Activated CD8-positive, alpha-beta T cell treated with anti-CD3 and anti-CD28 coated beads for 36 hours (primary cell): ENCODE measurements at places on chromosomes 1 and 21. TPM values are rescaled to one million over a fixed set of nuclear protein-coding genes. Genes with fewer than 3 reads are reported as not detected.
A peak's percentile ranks its signal among the peaks of the same experiment; 100 is the strongest.

Gene MIXL1
- not detected for total RNA-seq

DNA sequence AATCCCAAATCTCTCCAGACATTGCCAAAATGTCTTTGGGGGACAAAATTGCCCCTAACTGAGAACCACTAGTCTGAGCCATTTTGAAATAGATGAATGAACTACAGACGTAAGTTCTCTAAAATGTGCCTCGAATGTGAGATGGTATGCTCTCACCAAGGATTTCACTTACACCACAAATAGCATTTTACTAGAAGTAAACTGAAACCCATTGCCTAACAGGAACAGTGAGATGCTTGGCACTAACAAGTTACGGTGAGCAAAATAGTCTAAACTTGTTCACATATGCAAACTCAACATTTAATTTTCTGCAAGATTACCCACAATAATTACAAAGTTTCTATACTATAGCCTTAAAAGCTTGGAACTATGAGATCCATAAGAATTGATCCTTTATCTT, 343.6 kb upstream of the ESRRG start:
- DNase-seq = no peak
- H3K27me3 ChIP-seq = no peaks in the 10 kb centered on the region
- no peaks in the 10 kb centered on the region for H3K36me3 ChIP-seq
- no peak overlapping the region for H3K27ac ChIP-seq
- no peak overlapping the region for H3K4me3 ChIP-seq

DNA sequence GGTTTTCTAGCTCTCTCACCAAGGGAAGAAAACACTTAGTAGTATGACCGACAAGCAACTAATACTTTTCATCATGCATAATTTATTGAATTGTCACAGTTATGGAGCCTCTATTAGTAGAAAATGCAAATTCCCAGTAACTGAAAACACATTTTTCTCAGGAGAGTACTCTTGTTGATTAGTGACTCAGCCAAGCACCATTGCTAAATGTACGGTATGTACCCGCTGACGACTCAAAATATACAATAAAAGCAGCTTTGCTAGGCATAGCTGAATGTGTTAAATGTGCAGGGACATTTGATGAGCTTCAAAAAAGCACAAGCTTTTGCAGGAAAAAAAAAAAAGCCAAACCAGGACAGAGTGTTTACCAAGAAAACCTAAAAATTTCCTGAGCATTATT, 63.9 kb downstream of the WDR64 start:
- DNase-seq = no peak
- no peak overlapping the region for H3K27ac ChIP-seq
- H3K4me3 ChIP-seq = no peak overlapping the region
- H3K27me3 ChIP-seq = no peaks in the 10 kb centered on the region
- H3K36me3 ChIP-seq = no peaks in the 10 kb centered on the region

DNA sequence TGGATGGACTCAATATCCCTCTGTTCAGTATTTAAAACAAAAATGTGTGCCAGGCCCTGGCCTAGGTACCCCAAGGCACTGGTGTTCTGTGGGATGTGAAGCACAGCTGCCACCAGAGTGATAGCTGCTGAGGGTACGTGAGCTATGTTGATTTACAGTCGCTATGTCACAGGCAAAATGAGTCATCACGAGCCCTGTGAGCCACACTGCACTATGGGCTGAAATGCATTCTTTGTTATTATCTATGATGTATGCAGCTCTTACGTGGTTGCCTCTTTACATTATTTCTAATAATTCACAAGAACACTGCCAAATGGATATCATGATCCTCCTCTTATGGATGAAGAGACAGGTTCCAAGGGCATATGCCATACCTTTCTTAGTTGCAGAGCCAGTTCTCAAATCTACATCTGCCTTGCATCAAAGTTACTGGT, 2.1 kb downstream of the TEX38 start:
- H3K27me3 ChIP-seq = no peaks in the 10 kb centered on the region
- peak; percentile 62 for DNase-seq
- H3K4me1 ChIP-seq = peaks cover 35% of the 10 kb centered on the region
- no peak overlapping the region for H3K4me3 ChIP-seq
- peak overlapping the region; percentile 63 for H3K27ac ChIP-seq

- H3K4me1 ChIP-seq = peaks cover 15% of the 10 kb centered on the region
- H3K4me3 ChIP-seq = peak within 1 kb of the TSS; percentile 73
- peaks cover 8% of the 10 kb centered on the region for H3K27me3 ChIP-seq
- H3K27ac ChIP-seq = no peak within 1 kb of the TSS
- DNase-seq = peak; percentile 97
Measured at GRCh38 chr1:151540021-151540981, at the start of gene TUFT1. Gene TUFT1 (plus strand): TSS chr1:151540309. CDS start chr1:151540367, 58 bp downstream.

DNA sequence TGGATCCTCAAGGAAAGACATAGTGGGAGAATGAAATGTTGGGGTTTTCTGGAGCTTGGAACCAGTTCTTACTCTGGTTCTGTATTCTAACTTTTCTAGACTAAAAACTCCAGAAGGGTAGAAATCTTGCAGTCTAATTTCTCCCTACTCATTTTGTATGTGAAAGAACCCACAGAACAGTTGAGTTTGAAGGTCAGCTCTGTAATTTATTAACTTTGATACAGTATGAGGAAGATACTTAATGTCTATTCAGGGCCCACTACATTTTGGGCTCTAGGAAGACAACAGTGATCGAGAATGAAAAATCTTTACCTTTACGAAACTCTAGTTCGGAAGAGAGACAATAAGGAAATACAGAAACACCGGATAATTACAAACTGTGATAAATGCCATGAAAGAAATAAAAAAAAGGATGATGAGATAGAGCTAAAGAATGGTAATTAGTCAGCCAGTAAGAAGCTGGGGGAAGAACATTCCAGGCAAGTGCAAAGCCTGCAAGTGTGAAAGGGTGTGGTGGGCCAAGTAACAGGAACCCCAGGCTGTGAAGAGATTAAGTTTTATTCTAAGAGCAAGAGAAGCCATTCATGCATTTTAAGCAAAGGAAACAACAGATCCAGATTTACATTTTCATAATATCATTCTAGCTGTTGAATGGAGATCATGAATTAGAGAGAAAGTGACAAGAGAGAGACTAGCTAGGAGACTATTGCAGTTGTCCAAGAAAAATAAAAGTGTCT, 159.9 kb upstream of the HMCN1 start:
- H3K27ac ChIP-seq = no peak overlapping the region
- no peak for DNase-seq
- H3K4me3 ChIP-seq = no peak overlapping the region
- no peaks in the 10 kb centered on the region for H3K27me3 ChIP-seq
- H3K36me3 ChIP-seq = peaks cover 6% of the 10 kb centered on the region
